Ovary (tissue), 10 donors: ENCODE measurements at places on chromosomes 5 and 9. TPM values are rescaled to one million over a fixed set of nuclear protein-coding genes. Genes with fewer than 3 reads are reported as not detected.

Gene PRR7
- total RNA-seq = 11.4 TPM

Gene PRDM9
- not detected for total RNA-seq

Gene ADAM19
- 10.4 TPM for total RNA-seq

Gene OTULINL
- total RNA-seq = 3.6 TPM

Gene ANKRD34B
- total RNA-seq = not detected

Gene TNFSF8
- 1.1 TPM for total RNA-seq

Gene LECT2
- total RNA-seq = not detected

Gene LPAR1
- 29.2 TPM for total RNA-seq

Gene LHX3
- not detected for total RNA-seq

Gene TDRD7
- total RNA-seq = 11.8 TPM

Gene REEP5
- total RNA-seq = 61.2 TPM

DNA sequence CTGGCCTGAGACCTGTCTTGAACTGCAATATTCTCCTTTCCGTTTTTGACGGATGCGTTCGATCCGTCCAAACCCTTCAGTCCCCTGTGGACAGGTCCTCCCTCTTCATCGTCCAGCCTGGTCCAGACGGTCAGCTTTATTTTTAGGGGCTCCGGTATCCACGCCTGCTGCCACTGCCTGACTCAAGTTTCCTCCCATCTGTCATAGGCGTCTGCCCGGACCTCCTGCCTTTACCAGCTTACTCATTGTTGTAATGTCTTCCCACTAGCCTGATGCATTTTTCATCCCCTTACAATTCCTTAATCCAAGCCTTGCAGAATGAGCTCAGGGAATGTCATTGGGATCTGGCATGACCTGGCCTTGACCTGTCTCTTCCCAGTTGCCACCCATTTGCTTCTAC lies 145.8 kb downstream of the TENT4A start:
- DNase-seq = no peak

DNA sequence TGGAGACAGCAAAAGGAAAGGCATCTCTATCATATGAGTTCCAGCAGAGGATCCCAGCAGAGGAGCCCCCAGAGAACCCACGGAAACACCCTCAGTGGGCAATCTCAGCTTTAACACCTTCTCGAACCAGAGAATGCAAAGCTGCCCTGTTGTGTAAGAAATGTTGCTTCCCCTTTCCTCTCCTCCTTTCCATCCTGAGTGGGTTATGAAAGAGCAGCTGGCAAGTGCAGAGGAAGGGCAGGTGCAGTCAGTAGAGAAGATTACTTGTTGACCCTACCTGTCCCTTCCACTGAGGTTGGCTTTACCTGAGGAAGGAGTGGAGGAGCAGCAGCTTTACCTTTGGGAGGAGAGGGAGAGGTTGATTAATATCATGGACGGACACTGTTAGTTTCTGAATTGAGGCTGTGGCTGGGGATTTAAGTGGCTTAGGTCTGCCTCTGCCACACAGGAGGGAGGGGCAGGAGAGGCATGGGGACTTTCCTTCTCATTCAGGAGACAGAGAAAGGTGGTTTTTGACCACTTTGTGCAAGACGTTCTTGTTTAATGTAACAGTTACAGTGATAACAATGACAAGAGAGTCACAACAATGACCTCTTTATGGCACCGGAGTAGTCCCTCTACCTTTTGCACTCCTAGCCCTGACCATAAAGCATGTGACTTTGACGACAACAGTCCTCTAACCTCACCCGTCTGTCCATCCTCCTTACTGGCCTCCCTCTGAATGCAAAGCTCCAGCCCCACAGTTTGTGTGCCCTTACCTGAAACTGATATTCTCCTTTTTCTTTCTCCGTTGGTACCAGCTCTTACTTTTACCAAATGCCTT lies 254.8 kb downstream of the NSG2 start:
- no peak for DNase-seq

- DNase-seq = peak; percentile 66
These were observed 77.0 kb downstream of the DCP2 start for GRCh38 chr5:113053511-113053995.

DNA sequence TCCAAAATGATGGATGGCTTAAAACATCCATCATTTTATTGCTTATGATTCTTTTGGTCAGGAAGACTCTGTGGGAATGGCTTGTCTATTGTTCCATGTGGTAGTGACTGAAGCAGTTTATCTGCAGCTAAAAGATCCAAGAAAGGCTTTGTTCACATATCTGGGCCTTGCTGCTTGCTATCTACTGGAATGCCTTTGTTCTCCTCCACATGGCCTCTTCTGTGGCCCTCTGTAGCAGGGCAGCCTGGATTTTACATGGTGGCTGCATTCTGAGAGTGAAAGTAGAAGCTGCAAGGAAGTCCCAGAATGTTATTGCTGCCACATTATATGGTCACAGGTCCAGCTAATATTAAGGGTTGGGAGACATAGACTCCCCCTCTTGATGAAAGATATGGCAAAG lies 35.1 kb downstream of the DMXL1 start:
- DNase-seq = no peak

GRCh38 chr5:93328833-93329232 lies 252.2 kb downstream of the NR2F1-AS1 start:
- no peak for DNase-seq

DNA sequence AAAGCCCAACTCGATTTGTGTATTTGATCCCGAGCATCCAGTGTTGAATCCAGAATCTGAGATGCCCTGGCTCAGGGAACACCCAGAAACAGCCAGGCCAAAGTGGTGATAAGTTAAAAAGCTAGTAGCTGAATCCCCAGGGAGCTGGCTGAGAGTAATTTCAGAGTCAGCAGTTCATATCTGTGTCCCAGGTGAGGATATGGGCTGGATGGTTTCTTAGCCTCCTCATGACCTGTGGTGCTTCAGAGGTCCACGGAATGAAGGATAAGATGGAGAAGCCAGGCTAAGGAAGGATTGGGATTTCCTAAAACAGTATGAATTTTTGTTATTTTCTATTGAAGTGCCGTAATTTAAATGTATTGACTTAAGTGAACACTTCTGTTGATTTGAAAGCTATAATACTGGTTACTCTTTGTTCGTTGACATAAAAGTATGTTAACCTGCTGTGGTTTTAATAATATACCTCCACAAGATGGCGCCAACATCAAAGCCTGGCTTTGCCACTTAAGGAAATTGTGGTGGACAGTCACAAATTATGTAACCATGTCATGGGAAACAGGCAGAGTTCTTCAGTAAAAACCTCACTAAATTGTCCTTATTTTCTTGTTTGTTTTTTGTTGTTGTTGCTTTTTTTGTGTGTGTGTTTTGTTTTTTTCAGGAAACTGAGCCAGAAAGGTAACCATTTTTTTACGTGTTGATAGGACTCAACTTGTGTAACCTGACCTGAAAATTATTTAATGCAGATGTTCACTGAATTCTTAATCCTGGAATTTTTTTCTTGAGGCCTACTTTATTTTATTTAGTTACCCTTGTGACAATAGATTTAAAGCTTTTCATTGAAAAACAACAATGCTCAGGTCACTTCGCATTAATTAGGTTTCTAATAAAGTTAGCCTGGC lies 11.4 kb downstream of the MTAP start:
- DNase-seq = peak; percentile 42

- no peak for DNase-seq
These were observed 57.8 kb upstream of the FBXL7 start for GRCh38 chr5:15442193-15442570.

GRCh38 chr9:134624621-134625181 lies 16.9 kb upstream of the COL5A1 start:
- DNase-seq = no peak

DNA sequence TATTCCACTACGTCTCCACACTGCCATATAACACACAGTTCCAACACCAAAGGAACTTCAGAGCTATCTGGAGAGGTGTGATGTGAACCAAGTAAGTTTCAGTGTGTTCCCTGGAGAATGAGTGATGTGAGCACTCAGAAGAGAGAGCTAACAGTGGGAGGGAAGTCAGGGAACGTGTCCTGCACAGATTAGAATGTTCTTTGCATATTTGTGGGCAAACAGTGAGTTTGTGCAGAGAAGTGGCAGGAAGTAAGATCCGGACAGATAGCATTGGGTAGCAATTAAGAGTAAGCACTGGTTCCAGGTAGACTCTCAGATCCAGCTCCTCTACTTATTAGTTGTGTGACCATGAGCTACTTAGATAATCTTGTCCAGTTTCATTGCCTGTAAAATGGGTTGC lies 206.4 kb downstream of the PDZD2 start:
- no peak for DNase-seq

DNA sequence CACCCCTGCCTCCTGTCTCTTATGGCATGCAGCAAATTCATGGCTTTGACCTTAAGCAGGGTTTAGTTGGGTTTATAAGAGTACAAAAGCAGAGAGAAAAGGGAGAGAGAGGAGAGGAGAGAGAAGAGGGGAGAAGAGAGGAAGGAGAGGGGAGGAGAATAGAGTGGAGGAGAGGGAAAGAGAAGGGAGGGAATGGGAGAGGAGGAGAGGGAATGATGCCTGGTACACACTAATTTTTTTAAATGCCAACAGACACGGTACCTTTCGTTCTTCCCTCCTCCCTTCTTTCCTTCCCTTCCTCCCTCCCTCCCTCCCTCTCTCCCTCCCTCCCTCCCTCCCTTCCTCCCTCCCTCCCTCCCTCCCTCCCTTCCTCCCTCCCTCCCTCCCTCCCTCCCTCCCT lies 48.7 kb downstream of the TNC start:
- no peak for DNase-seq

GRCh38 chr5:176396330-176396729 lies 7.8 kb downstream of the HIGD2A start:
- DNase-seq = no peak

DNA sequence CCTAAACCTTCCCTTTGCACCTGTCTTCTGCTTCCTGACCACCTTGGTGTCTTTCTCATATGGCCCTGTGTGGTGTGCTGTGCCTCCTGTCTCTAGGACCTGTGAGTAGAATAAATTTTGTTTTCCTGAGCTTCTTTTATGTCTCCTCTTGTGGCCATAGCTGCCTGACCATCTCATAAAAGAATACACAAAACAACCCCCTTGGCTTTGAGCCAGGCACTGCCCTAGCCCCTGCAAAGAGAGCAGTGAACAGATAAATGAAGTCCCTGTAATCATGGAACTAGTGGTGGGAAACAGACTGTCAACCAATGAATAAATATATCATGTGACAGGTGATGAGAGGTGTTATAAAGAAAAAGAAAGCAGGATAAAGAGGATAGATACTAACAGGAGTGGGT lies 485.1 kb downstream of the CSNK1G3 start:
- no peak for DNase-seq

- no peak for DNase-seq
These were observed 48.7 kb upstream of the CTSL start for GRCh38 chr9:87676976-87677775.

GRCh38 chr5:155260798-155261197 lies 247.2 kb downstream of the KIF4B start:
- no peak for DNase-seq

DNA sequence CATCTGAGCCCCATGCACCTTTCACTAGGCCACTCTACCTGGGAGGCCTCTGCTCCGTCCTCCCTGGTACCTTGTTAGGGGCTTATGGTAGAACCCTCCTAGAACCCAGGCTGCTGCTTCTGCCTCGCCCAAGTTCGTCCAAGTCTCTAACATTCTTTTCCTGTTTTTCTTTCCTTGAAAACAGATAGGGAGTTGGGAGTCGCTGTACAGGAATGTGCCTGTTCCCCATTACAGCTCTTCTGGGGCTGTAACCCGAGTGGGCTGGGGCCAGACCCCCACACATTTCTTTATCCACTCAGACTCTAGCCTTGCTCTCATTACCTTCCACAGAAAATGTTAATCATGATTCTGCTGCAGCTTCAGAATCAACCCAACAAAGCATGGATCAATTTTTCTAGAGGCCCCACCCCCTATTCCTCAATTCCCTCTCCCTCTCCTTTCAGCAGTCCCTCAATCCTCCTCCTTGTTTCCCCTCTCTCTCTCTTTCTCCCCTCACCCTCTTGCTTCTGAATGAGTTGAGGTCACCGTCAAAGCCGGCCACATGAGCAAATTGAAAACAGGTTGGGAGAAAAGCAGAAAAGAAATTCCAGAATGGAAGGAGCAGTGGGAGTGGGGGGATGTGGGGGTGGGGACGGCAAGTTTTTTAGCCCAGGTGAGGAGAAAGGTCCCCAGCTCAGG lies 193.8 kb upstream of the TRIM32 start:
- DNase-seq = no peak

DNA sequence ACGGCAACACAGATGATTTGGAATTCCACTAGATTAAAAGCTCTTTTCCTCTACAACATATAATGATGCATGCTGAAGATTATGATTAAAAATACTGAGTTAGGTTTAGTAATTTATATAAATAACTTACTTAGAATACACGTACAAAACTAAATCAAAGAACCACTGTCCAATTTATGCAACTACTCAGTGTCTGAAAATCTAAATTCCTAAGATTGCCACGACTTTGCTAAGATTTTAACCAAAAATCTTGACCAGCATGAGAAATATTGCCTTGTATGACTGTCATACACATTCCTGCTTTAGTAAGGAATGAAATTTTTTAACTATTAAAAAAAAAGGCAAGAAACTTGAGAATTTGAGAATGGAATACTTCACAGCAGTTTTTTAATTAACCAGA lies 292.4 kb downstream of the ZNF608 start:
- DNase-seq = no peak

DNA sequence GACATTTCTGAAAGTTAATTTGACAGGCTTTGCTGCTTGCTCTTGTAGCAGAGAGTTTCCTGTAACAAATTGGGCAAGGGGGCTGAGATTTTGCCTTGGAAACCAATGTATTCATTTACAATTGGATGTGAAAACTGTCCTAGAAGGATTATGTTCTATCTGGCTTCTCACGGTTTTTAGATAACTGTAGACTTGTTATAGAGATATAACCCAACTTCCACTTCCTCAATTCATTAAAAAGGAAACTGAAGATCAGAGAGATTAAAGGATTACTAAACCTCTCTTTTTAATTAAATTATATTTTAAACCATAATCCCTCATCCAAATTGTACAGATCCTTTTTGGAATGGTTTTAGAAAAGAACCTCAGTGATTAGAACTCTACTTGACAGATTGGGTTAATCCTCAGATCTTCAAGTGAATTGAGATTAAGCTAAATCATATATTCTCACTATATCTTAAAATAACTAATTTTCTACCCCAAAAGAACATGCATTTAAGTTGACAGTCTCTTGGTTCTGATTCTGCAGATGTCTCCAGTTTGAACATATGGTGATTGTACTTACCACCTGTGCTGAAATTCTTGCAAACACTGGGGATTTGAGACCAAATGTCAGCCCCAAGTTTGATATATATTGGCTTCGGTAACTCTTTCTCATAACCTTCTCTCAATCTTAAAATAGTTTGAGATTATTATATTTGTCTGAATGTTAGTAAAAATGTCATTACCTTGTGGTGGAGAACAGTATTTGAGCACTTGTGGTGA lies 130.1 kb upstream of the C9orf72 start:
- DNase-seq = no peak

- no peak for DNase-seq
These were observed 52.1 kb downstream of the PPARGC1B start for GRCh38 chr5:149782018-149782894.

DNA sequence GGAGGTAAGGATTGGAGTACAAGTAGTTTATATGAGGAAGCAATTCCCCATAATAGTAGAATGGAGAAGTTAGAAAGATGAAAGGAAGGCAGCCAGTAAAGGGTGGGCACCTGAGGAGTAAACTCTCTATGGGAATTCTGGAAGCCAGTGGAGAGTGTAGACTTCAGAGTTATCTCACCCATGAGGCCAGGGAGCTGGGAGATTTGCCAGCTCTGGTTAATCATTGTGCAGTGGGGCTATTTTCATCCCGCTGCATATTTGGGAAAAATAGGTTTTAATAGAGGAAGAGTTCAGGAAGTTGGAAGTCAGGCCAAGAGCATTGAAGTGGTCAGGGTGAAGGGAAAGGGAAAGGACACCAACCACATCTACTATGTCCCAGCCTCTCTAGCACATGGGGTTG lies 242.3 kb upstream of the BRINP1 start:
- DNase-seq = no peak
